ENCODE measurements at places on chromosomes 16 and 17. TPM values are rescaled to one million over a fixed set of nuclear protein-coding genes. Genes with fewer than 3 reads are reported as not detected.

Gene SLC16A11
- 0.23 TPM for total RNA-seq

Gene ZNF213
- 8.1 TPM for total RNA-seq

Gene LAT
- 0.69 TPM for total RNA-seq

Gene CCL5
- total RNA-seq: not detected

Gene FBXL16
- total RNA-seq: 10.8 TPM

Gene VMP1
- 212 TPM for total RNA-seq

Gene KRT33B
- not detected for total RNA-seq

Gene HAP1
- total RNA-seq: 9.9 TPM

Gene ABCC6
- 0.23 TPM for total RNA-seq

Gene ABCA8
- total RNA-seq: 7.4 TPM

Gene GPR142
- not detected for total RNA-seq

Gene CLEC18C
- 0.69 TPM for total RNA-seq

Gene EVI2A
- total RNA-seq: 5.5 TPM

Gene CD300H
- not detected for total RNA-seq
